Kidney tubule cell (primary cell): ENCODE measurements at places on chromosomes 2 and 18.

DNA sequence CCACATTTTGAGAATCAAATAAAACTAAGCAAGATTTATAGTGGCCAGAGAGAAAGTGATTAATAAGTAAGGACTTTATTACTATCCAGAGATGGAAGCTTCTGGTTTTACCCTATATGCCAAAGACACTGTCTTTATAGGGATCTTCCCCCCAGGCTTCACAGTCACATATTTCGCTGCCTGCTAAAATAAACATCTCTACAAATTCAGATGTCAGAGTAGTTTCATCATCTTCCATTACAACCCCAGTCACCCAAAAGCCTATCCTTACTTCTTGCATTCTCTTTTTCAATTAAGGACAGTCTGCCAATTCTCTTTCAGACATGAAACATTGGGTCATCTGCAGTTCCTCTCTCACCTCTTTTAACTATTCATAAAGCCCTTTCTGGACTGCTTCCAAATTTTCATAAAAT is 28.3 kb downstream of the CREB1 start:
- no peak for DNase-seq

- DNase-seq, result peak; percentile 42
These were observed 409.2 kb upstream of the TCF4 start for GRCh38 chr18:55997151-55997561.

DNA sequence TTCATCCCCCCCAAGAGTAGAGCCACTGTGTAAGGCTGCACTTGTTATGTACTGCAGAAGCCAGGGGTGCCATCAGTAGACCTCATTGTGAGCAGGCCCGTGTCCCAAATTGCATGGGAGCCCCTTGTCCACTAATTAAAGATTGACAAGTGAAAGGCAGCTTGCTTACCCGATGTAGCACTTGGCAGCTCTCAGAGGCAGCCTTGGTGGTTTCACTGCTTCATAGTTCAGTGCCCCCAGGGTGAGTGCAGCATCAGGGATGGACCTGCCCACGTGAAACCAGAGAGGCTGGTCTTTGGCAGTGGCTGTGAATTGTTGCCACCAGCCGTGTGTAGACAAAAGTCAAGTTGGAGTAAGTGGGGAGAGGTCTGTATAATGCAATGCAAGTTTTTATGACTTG is 13.3 kb downstream of the TUBB6 start:
- DNase-seq, result peak; percentile 72

- DNase-seq, result peak; percentile 17
These were observed 712.8 kb downstream of the SOCS6 start for GRCh38 chr18:71001597-71001996.

GRCh38 chr2:9519250-9519649 is 36.4 kb downstream of the ADAM17 start:
- DNase-seq, result peak; percentile 20

- peak; percentile 81 for DNase-seq
These were observed 88.4 kb downstream of the BCL2L11 start for GRCh38 chr2:111209045-111209514.
